ENCODE measurements at places on chromosomes 13 and 19.

- DNase-seq, result no peak
Measured at GRCh38 chr13:108708921-108709320, 79.5 kb downstream of the MYO16 start.

DNA sequence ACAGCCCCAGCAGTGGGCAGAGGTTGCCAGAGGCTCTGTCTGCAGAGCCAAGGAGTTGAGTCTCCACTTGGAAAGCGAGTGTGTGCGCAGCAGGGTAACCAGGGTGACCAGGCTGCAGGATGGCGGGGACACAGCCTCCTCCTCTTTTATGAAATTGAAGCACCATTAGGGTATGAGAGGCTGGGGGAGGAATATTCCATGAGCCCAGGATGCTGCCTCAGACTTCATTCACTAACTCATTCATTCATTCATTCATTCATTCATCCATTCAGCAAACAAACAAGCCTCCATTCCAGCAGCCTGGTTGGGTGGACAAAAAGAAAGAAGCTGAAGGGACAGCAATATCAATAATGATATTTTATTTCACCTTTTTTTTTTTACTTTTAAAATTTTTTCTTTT, 6.6 kb upstream of the LMTK3 start:
- no peak for DNase-seq

- no peak for DNase-seq
Measured at GRCh38 chr13:114141261-114141996, 9.0 kb upstream of the RASA3 start.

GRCh38 chr13:60111691-60112090, 52.0 kb downstream of the DIAPH3 start:
- no peak for DNase-seq

DNA sequence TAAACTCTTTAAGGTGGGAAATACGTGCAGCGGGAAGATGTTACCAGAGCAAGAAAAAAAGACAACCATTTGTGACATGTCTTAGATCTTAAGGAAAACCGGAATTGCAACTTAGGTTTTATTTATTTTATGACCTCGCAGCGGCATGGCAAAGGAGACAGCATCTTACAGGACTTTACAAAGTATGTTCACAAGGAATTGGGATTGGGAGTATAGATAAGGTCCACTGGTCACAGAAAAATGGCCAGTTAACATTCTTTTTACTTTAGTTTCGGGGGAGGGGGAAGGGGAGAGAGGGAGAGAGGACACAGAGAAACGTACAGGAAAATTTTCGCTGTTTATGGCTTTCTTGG, 104.5 kb upstream of the DIAPH3 start:
- DNase-seq, result no peak

GRCh38 chr13:94483970-94484369, 4.5 kb upstream of the DCT start:
- no peak for DNase-seq

DNA sequence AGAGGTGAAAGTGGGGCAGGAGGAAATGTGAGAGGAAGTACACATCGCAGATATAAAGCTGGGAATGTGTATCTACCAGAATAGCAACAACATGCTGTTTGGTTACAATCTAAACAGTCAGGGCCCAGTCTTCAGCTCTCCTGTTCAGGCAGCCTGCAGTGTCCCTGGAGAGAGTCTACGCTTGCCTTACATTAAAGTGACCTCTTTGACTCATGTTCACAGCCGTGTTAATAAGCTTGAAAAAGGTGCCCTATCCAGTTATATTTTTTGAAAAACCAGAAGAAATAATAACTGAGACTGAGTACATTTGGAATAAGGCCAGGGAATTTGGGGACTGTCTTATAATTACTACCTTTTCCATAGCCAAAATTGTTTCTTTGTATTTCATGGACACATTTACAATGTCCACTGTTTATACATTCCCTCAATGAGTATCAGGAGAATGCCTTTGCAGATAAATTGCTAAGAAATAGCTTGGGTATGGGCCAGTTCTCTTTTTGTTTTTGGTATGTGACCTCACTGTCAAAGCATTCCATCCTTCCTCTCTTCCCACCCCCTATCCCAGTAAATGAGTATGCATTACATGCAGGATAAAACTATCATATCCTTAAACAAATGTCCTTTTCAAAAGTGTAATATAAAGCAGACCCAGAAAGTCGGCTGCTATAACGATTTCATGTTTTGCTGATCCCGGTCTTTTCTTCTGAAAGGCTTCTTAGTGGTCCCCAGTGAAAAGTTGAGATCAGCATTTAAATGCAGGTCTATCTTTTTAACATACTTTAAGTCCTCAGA, 82.6 kb downstream of the PCDH9 start:
- no peak for DNase-seq

- DNase-seq, result no peak
Measured at GRCh38 chr13:106472621-106473020, 62.8 kb downstream of the EFNB2 start.

- no peak for DNase-seq
Measured at GRCh38 chr13:48431987-48432615, 19.2 kb upstream of the LPAR6 start.

DNA sequence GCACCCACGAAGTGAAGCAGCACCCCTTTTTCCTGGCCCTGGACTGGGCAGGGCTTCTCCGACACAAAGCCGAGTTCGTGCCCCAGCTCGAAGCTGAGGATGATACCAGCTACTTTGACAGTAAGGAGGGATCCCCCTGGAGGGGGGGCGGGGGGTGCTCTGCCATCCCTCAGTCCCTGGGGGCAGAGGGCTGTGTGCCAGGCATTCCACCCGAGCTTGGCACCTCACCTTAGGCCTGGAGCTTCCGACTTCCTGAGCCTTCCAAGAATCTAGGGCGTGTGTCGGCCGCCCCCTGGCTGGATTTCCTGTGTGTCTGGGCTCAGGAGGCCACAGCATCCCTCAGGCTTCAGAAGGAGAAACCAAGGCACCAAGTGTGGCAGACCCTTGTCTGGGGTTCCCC, 15.7 kb upstream of the PIK3R2 start:
- no peak for DNase-seq

GRCh38 chr13:98880677-98881076, 97.2 kb downstream of the DOCK9 start:
- DNase-seq, result no peak

DNA sequence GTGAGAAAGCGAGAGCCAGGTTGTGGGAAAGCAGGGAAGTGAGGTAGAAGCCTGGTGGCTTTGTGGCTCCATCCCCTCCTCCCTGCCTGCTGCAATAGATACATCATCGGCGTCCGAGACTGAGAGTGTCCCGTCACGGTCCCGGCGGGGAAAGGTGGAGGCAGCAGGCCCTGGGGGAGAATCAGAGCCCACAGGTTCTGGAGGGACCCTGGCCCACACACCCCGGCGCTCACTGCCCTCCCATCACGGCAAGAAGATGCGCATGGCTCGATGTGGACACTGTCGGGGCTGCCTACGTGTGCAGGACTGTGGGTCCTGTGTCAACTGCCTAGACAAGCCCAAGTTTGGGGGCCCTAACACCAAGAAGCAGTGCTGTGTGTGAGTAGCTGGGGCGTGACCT, 5.1 kb downstream of the KMT2B start:
- no peak for DNase-seq

DNA sequence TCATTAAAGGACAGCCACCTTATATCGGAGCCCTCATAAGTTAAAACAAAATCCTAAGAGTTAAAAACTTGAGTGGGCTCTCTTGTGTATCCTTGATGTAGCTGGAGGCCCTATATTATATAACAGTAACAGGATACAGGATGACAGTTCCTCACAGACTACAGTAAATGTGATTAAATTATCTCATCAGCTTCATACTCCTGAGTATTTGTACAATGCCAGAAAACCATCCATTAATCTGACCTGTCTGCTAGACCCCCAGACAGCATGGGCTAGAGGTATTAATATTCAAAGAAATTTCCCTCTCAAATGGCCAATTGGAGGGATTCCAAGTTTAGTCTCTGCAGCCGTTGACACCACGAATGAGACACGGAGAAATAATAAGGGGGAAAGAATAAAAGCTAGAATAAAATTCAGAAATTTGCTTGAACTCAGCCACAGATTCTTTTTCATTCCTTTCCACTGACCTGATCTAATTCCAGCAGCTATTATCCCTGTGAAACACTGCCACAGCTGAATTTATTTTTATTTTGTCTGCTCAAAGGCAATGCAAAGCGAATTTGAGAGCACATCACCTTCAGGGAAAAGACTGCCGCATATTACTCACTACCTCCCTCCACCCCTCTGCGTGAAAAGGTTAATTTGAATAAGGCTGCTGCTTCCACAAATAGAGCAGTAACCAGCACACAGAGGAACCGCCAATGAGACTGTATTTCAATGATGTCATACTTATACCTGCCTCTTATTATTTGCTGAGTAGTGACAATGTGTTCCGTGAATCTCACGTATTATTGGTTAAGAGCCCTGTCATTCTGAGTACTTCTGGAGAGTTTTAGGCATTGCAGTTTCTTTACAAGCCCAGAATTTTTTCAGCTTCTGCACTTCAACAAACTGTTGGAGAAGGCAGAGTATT, 155.9 kb upstream of the KLF12 start:
- DNase-seq, result no peak

DNA sequence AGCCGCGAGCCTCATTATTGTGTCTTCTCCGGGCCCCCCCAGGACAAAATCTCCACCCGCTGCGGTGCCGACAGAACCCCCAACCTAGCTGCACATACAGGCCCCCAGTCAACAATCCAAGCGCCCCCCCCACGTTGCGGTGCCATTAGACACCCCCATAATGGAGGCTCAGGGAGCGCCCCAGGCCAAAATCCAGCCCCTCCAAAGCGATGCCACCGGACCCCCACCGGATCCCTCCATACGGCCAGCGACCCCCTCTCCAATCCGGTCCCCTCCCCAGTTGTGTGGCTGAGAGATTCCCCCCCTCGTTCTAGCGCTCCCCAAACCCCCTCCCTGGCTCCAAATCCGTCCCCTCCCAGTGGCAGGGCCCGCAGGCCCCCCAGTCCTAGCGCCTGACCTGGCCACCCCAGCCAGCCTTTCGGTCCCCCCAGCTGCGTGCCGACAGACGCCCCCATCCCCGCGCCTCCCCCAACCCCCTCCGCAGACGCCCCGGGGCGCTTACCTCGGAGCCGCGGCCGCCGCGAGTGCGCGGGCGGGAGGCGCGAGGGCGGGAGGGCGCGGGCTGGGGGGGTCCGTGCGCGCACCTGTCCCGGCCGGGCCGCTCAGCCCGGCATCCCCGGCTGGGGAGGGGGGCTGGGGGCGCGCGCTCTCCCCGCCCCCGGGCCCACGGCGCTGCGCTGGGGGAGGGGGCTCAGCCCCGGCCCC, 21.6 kb upstream of the SEMA6B start:
- DNase-seq, result no peak

DNA sequence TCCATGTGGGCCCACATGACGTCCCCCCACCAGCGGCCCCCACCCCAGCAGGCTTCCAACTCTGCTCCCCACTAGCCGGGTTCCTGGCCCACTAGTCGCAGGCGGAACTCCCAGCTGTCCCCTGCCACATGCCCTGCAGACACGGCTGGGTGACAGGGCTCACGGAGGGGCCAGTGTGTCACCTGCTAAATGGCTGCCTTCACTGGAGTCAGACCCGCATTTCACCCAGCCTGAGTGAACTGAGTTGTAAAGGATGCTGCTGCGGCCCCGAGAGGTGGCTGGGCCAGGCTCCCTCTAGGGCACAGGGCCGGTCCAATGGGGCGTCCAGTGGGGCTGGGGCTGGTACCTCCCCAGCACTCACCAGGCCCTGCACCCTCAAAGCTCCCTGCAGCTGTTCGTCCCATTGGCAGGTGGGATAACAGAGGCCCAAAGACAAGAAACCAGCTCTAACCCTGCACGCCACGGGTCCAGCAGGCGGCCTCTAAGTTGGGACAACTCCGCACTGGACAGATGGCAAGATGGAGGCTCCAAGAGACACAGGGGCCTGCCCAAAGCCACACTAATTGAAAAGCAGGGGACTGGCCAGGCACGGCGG, 3.2 kb downstream of the LMNB2 start:
- no peak for DNase-seq

DNA sequence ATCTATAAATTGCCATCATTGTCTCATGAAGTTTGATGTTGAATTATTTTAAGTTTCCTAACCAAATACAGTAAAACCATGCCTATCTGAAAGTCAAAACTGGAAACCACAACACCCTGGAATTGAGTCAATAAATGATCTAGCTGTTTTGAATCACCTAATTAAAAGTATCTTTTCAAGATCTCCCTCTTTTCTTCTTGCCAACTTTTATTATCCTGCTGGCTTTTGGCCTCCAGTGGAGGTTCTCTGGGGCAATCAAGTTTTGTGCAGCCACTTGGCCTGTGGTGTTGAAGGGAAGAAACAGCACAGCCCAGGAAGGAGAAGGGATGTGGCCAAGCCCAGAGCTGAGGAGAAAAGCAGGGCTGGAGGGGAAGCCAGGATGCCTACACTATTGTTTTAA, 255.4 kb downstream of the COG6 start:
- DNase-seq, result no peak

- DNase-seq, result no peak
Measured at GRCh38 chr13:85694992-85695391, 104.2 kb downstream of the SLITRK6 start.

- no peak for DNase-seq
Measured at GRCh38 chr19:28037186-28037585, 1175.8 kb downstream of the UQCRFS1 start.

- peak; percentile 2 for DNase-seq
Measured at GRCh38 chr13:72643311-72643989, 84.0 kb downstream of the MZT1 start.

DNA sequence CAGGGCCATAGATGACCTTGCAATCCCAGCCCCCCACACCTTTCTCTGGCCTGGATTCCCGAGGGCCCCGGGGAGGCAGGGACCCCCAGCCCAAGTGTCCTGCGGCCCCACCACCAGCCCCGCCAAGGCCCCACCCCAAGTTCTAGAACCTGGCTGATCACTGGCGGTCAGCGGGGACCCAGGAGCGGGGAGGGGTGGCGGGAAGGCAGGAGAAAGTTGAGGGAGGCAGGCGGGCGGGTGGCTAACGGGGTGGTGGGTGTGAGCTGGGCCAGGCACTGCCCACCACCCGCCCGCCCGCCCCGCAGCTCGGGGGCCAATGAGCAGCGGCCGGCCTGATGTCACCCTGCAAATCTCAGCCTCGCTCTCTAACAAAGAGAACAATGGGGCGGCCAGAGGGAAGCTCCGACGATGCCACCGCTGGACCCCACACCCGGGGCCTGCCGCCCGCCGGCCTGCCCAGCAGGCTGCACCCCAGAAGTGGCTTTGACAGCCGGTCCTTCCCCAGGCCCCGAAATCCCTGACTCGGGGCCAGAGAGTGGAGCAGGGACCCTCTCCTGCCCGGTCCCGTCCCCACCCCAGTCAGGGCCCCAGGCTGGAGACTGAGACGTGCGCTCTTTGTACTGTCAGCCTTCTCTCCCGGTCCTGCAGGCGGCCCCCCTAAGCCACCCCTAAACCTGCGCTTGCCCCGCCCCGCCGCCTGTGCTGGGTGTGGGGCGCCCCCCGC, 1.6 kb downstream of the MEX3D start:
- no peak for DNase-seq

DNA sequence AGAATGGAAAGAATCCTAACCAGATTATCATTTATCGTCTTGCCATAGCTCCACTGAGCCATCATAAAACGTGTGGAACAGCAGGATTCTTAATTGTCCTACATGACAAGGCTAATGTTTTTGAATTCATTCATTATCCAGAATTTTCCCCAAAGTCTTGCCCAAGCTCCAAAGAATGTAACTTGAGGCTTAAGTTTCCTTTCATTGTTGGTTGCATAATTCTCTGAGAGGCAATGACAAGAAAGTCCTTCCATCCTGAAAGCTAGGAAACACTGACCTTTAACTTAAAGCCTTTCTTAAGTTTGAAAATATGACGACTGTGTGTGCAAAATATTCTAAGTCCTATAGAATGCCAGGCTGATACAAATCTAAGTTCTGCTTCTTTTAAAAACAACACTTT, 546.1 kb downstream of the SUCLA2 start:
- no peak for DNase-seq

All from GM18507 (cell line).